ENCODE measurements at places on chromosomes 5 and 9.

DNA sequence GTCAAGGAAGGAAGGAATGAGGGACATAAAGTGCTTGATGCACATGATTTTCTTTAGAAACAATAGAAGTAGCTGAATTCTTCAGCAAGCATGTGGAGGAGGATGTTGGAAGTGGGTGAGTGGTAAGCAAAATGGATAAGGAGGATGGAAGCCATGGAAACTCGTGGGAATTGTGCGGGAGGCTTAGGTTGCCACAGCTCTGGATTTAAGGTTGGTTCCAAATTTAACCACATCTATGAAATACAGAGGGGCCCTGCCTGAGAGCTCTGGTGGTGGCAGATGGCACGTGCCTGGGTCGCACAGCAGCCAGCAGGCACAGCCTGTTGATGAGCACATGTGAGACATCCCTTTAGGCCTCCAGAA is 284.7 kb downstream of the SMARCA2 start:
- DNase-seq: no peak
- H3K27me3 ChIP-seq: no peaks in the 10 kb centered on the region
- H3K36me3 ChIP-seq: no peaks in the 10 kb centered on the region

- H3K36me3 ChIP-seq: no peaks in the 10 kb centered on the region
- no peak for DNase-seq
- H3K27me3 ChIP-seq: no peaks in the 10 kb centered on the region
- H3K4me1 ChIP-seq: no peaks in the 10 kb centered on the region
- no peak overlapping the region for H3K4me3 ChIP-seq
These were observed 45.3 kb downstream of the CWC27 start for GRCh38 chr5:64814073-64814472.

DNA sequence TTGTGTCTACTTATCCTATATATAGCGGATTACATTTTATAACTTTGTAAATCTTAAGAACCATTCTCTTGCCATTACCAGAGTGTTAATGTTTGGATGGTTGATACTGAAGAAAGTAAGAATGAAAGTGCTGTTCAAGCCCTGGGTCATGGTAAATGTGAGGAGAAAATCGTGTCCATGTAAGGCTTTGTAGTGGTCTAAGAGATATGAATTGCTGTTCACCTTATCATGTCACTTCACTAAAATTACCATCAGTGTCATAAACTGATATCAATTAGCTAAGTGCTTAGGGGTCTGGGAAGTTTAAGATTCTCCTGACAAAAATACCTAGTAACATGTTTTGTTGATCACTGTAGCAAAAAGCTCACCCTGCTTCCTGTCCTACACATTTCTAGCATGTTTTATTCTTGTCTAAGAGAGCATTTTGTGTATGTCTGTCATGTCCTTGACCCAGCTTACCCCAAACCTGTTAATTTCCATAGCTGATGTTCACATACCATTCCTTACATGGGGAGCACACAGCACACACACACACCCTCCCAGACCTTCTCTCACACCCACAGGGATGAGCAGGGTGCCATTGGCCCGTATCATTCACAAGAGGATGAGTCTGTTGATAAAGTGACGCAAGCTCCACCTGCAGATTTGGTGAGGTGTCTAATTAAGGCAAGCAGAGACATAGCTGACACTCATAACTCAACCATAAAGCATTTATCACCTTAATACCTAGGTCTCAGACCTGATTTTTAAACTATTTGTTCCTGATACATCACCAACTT is 125.1 kb upstream of the PAM start:
- no peaks in the 10 kb centered on the region for H3K36me3 ChIP-seq
- H3K4me3 ChIP-seq: no peak overlapping the region
- no peaks in the 10 kb centered on the region for H3K4me1 ChIP-seq
- no peak overlapping the region for H3K27ac ChIP-seq
- H3K27me3 ChIP-seq: no peaks in the 10 kb centered on the region
- DNase-seq: no peak

GRCh38 chr9:92608241-92608908 is 61.6 kb downstream of the IPPK start:
- no peaks in the 10 kb centered on the region for H3K27me3 ChIP-seq
- H3K4me3 ChIP-seq: no peak overlapping the region
- no peak overlapping the region for H3K27ac ChIP-seq
- peaks cover 6% of the 10 kb centered on the region for H3K36me3 ChIP-seq
- H3K4me1 ChIP-seq: no peaks in the 10 kb centered on the region

GRCh38 chr9:82295181-82295580 is 306.6 kb downstream of the SPATA31D1 start:
- H3K27me3 ChIP-seq: no peaks in the 10 kb centered on the region
- no peak overlapping the region for H3K4me3 ChIP-seq

DNA sequence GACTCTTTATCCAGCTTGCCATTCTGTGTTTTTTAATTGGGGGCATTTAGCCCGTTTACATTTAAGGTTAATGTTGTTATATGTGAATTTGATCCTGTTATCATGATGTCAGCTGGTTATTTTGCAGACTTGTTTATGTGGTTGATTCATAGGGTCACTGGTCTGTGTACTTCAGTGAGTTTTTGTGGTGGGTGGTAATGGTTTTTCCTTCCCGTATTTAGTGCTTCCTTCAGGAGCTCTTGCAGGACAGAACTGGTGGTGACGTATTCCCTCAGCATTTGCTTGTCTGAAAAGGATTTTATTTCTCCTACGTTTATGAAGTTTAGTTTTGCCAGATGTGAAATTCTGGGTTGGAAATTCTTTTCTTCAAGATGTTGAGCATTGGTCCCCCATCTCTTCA is 381.1 kb downstream of the MAN2A1 start:
- no peak overlapping the region for H3K27ac ChIP-seq
- no peaks in the 10 kb centered on the region for H3K27me3 ChIP-seq
- no peak for DNase-seq
- no peaks in the 10 kb centered on the region for H3K4me1 ChIP-seq
- H3K36me3 ChIP-seq: no peaks in the 10 kb centered on the region

GRCh38 chr5:134145779-134146581 is 30.8 kb downstream of the SKP1 start:
- H3K4me1 ChIP-seq: peaks cover 19% of the 10 kb centered on the region
- H3K27ac ChIP-seq: no peak overlapping the region
- DNase-seq: peak; percentile 87
- no peaks in the 10 kb centered on the region for H3K27me3 ChIP-seq
- no peak overlapping the region for H3K4me3 ChIP-seq

DNA sequence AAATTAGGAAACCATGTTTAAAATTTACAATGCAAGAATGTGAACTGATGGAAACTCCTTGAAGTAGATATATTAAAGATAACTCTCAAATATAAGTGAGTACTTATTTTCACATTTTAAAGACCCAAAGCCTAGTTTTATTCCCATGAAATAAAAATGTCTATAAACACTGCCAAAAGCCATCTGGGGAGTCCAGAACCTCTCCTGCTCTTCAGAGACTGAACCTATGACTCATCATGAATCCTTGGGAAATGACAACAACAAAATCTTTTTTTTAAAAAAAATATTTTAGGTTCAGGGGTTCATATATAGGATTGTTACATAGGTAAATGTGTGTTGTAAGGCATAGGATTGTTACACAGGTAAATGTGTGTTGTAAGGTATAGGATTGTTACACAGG is 33.8 kb upstream of the FYB1 start:
- no peak for DNase-seq
- H3K4me1 ChIP-seq: peaks cover 10% of the 10 kb centered on the region
- no peaks in the 10 kb centered on the region for H3K27me3 ChIP-seq

- H3K4me1 ChIP-seq: peaks cover under 1% of the 10 kb centered on the region
- no peaks in the 10 kb centered on the region for H3K27me3 ChIP-seq
- H3K27ac ChIP-seq: no peak overlapping the region
- DNase-seq: no peak
These were observed 17.0 kb upstream of the CEP78 start for GRCh38 chr9:78218890-78219289.

GRCh38 chr9:92711146-92711545 is 41.2 kb upstream of the IPPK start:
- peaks cover 25% of the 10 kb centered on the region for H3K36me3 ChIP-seq
- DNase-seq: no peak
- H3K27me3 ChIP-seq: no peaks in the 10 kb centered on the region
- H3K27ac ChIP-seq: no peak overlapping the region

DNA sequence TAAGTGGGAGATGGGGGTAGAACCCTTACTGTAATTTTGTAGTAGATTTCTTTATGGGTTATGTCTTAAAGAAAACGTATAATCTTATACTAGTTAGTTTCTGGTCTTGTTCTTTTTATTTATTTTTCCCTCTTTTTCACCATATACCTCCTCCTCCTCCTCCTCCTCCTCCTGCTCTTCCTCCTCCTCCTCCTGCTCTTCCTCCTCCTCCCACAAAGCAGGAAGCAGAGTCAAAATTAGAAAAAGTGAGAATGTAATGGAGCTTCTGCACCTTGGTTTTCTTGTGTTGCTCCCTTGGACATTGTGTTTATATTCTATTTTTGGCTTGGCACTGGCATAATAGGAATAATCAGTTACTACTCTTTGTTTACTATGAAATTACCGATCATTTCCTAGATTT is 4.5 kb downstream of the MACIR start:
- H3K36me3 ChIP-seq: no peaks in the 10 kb centered on the region
- no peaks in the 10 kb centered on the region for H3K4me1 ChIP-seq
- H3K27me3 ChIP-seq: no peaks in the 10 kb centered on the region
- H3K4me3 ChIP-seq: no peak overlapping the region
- no peak overlapping the region for H3K27ac ChIP-seq

GRCh38 chr9:71769175-71770161 is 1.2 kb upstream of the CEMIP2 start:
- H3K36me3 ChIP-seq: no peaks in the 10 kb centered on the region
- peaks cover 28% of the 10 kb centered on the region for H3K4me1 ChIP-seq
- H3K27me3 ChIP-seq: no peaks in the 10 kb centered on the region
- H3K4me3 ChIP-seq: peak overlapping the region; percentile 98
- DNase-seq: peak; percentile 80
- H3K27ac ChIP-seq: peak overlapping the region; percentile 84

GRCh38 chr5:107451028-107451427 is 219.7 kb downstream of the EFNA5 start:
- no peak for DNase-seq
- H3K36me3 ChIP-seq: no peaks in the 10 kb centered on the region
- H3K27me3 ChIP-seq: no peaks in the 10 kb centered on the region

DNA sequence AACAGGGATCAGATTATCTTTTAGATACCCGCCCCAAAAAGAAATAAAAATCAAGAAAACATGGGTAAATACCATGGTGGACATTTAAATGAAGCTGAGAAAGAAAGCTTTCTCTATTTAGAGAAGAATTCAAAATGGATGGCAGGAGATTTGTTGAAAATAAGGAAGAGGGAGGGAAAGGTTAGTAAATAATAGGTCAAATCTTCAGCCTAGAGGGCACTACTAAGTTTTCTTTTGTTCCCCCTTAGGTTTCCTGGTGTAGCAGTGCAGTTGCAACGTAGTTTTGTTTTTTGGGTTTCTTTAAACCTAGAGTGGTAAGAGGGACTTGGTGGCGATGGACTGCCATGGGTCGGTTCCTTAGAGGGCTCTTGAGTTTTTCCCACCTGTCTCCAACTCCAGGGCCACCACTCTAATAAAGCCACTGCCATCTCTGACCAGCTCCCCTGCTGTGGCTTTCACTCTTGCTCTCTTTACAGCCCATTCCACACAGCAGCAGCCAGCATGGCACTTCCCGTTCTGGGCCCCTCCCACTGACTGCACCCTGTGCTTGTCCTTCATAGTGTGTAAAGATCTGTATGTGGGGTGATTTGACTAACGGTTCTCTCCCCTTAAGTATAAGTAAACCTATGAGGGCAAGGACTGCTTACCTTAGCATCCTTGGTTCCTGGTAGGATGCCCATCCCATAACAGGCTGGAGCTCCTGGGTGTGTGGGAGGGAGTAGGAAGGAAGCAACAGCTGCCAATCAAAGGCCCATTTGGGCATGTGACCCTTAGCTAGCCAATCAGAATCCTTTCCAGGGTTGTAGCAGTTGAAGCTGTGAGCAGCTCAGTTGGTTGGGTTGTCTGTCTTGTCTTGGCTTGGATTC is 118.3 kb downstream of the SLC1A3 start:
- H3K4me1 ChIP-seq: peaks cover 6% of the 10 kb centered on the region
- peak; percentile 57 for DNase-seq
- H3K27me3 ChIP-seq: no peaks in the 10 kb centered on the region
- no peaks in the 10 kb centered on the region for H3K36me3 ChIP-seq
- peak overlapping the region; percentile 56 for H3K4me3 ChIP-seq

DNA sequence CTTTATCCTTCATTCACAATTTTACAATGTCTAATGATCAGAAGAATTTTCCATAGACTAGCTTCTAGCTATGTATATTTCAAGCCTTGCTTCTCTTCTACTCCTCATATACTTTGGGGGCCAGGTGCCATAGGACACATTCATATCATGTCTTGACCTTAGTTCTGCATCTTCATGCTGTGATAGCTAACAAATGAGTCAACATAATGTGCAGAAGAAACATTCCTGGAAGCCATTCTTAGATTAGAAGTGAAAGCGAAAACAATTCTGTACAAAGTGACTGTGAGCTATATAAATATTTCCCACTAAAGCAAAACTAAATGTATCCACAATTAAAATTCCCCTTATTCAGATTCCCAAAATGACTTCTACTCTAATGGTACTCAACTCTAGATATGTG is 320.2 kb upstream of the NREP start:
- no peaks in the 10 kb centered on the region for H3K4me1 ChIP-seq
- H3K36me3 ChIP-seq: no peaks in the 10 kb centered on the region
- no peak for DNase-seq
- no peak overlapping the region for H3K27ac ChIP-seq
- H3K27me3 ChIP-seq: no peaks in the 10 kb centered on the region

DNA sequence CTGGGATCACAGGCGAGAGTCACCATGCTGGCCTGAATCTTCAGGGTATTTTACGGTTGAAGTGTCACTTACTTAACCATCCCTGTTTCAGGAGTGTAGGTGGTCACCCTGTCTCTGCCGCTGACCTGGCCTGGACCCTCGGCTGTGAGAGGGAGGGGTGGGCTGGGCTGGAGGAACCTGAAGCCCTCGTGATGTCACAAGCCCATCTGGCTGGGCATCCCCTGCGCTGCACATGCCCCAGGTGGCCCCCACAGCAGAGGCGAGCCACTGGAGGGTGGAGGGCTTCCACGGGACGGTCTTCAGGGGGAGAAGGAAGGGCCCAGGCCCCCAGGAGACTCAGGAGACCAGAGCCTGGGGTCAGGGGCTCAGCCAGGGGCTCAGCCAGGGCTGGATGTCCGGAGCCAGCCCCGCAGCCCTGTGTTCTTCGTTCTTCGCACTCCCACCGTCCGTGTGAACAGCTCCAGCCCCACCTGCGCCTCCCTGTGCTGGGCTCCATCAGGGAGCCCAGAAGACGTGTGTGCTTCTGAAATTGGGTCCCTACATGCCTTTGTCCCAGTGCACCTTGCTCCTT is 7.6 kb upstream of the AHRR start:
- H3K36me3 ChIP-seq: peaks cover 24% of the 10 kb centered on the region
- no peaks in the 10 kb centered on the region for H3K4me1 ChIP-seq
- no peak for DNase-seq
- H3K27me3 ChIP-seq: no peaks in the 10 kb centered on the region
- no peak overlapping the region for H3K4me3 ChIP-seq

- no peaks in the 10 kb centered on the region for H3K36me3 ChIP-seq
- no peak for DNase-seq
- no peak overlapping the region for H3K27ac ChIP-seq
- H3K4me1 ChIP-seq: no peaks in the 10 kb centered on the region
These were observed 33.1 kb upstream of the SPIN1 start for GRCh38 chr9:88355166-88355565.

Measured in CD8-positive, alpha-beta memory T cell (primary cell).